HS-27A (cell line): ENCODE measurements at places on chromosomes 3 and 15.
A peak's percentile ranks its signal among the peaks of the same experiment; 100 is the strongest.

DNA sequence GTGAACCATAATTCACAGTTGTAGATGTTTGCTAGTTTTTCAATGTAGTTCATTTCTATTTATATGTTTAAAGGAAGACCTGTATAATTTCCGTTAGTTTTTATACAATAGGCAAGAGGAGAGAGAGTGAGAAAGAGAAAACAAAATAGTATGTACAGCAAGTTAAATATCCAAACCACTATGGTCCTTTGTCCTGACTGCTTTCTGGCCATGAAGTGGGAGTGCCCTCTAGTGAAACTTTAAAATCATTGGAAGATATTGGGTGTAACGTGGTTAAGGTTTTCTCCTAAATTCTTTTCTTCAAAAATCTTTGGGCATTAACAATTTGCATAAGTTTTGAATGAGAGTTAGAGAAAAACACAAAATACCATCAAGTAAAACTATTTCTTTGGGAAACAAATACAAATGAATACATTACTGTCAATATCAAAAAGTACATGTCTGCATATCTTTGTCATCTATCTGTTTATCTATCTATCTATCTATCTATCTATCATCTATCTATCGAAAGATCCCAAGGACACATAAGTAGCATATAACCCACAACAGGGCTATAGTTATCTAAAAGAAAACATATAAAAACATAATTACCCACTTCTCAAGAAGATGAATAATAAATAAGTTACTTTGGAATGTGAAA lies 534.6 kb upstream of the ATP11B start:
- DNase-seq, result no peak

DNA sequence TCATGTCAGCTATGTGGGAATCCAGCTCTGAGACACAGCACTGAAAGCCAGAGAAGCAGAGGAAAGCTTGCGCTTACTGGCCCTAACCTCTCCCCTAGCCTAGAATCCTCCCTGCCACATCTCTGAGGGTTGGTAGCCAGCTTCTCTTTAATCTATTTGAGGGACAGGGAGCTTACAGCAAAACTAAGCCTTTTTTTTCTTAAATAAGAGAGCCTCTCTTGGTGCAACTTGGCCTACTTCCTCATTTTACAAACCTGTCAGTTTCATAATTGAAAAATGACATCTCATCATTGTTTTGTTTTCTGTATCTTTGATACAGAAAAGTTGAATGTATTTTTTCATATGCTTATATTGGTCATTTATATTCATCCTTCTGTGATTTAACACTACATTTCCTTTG lies 193.9 kb downstream of the ZNF621 start:
- DNase-seq, result no peak

DNA sequence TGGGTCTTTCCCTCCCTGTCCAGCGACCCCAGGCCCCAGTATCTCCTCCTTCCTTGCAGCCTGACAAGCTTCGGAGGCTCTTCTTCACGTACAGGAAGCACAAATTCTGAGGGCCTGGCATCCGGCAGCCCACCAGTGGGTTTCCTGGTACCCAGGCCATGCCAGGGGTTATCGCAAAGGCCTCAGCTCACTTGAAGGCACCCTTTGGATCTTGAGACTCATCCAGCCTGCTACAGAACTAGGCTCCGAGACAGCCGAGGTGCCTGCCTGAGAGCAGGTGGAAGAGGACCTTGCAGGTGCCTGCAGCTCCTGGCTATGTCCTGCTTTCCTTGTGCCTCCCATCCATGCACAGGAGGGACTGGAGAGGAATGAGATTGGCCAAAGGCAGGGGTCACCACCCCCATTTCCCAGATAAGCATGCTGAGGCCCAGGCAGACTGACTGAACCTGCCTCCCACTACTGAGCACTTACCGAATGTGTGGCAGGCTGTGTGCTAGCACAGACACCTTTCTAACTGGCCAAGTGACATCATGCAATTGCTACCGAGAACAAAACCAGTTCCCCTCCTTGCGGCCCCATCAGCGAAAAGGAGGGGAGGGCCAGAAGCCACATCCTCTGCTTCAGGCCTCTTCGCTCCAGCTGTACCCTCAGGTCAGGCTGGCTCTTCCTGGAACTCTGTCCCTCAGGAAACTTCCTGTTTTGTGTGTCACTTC lies 11.2 kb downstream of the SH2D7 start:
- DNase-seq, result no peak

GRCh38 chr15:81360491-81360890 lies 13.5 kb downstream of the TMC3 start:
- DNase-seq, result no peak

DNA sequence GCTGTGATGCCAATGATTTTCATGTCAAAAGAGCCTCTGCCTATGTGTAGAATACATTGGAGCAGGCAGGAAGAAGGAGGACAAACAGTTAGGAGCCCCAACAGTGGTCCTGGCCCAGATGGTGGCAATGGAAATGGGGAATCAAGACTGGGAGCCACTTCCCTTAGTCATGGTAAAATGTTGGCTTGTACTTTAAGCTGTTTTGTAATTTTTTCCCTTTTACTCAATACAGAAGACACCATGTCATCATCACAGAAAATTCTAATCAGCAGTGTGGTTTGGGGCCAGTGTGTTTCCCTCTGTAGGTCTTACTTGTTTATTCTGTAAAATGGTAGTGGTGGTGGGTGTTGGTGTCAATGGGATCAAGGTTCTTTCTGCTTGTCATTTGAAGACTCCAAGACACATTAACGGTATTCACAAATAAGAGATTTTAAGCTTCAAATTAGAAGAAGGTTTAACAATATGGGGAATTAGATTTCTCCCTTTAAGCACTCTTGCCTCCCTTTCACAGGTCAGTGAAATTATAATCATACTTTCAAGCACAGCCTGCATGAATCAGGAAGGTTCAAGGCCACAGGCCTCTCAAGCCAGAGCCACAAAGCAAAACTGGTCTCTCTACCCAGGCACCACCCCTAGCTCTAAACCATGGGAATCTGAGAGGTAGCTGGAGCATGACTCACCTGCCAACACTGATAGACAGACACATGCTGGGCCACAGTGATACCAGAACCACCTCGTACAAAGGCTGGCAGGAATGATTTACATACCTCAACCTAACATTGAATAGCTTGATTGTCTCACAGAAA lies 24.9 kb downstream of the SIAH2 start:
- DNase-seq, result no peak

GRCh38 chr3:143849854-143850549 lies 1.7 kb upstream of the SLC9A9 start:
- no peak for DNase-seq

DNA sequence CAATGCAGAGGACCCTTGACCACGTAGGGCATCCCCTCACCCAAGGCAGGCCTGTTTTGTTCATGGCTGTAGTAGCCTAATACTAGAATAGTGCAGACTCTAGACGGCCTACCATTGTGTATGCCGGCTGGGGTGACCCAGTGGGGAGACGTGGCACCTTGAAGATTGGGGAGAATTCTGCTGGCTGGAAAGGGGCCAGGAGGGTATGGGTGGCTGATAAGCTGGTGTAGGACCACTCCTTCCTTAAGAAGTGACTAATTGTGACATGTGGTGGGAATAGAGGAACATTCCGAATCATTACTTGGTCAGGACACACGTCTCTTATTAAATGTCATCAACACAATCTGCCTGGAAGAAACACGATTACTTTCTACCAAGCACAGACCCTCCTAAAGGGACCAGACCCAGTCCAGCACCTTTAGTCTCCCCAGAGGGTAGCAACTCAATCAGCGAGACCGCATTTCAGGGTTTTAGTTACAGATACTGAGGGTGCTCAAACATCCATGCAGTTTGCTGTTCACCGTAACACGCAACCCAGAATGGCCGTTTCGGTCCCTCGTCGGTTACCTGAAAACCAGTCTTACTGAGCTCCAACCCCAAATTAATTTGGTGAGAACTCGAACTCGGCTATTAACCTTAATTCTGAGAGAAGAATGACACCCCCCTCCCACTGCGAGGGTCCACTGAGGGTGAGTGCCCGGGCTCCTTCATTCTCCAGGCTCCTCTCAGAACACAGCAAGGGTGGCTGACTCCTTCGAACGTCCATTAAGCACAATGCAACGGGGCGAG lies 1.6 kb upstream of the KLF13 start:
- DNase-seq, result no peak

- DNase-seq, result no peak
Observed at GRCh38 chr3:172648747-172649146, 62.1 kb downstream of the NCEH1 start.

DNA sequence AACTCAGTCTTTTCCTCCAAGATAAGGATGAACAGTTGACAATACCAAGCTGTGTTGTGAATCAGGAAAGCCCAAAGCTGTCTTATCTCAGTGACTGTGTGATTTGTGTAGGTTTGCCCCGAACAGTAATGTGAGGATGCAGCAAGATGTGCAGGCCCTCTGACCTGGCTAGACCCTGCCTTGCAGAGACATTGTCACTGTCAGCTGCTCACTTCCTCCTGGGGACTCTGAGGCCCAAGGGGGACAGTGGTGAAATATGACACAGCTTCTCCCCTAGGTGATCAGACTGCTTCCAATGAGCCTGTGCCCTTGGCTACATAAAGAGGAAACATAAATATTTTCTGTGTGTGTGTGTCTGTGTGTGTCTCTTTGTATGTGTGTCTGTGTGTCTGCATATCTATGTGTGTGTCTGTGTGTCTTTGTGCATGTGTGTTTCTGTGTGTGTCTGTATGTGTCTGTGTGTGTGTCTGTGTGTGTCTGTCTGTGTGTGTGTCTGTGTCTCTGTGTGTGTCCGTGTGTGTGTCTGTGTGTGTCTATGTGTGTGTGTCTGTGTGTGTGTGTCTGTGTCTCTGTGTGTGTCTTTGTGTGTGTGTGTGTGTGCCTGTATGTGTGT lies 21.7 kb downstream of the LRRK1 start:
- DNase-seq, result no peak

- DNase-seq, result no peak
Observed at GRCh38 chr3:136490646-136491405, 240.7 kb downstream of the PCCB start.

DNA sequence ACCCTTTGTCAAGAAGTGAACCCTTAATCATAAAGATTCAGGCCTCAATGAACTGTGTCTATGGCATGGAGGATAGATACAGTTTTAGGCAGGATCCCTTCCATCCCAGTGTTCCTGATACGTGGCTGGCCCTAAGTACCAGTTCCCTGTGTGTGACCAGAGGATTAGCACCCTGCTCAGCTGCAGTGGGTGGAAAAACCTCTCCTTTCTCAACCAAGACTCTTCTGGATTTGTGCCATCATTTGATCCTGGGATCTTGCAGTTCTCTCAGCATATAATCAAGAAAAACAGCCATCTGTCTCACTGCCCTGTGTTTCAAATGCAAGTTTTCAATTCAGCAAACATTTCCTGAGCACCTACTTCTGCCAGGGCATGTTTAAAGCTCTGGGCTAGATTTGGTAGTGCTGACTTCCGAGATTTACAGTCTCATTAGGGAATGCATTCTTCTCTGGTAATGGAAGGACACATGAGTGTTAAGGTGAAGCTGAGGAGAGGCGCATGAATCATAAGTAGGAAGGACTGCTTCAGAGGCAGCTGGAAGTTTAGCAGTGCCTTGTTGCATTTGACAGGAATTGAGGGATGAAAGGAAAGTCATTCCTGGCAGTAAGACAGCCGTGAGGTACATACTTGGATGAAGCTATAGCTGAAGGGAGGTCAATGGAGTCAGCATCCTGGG lies 388.3 kb downstream of the MFSD1 start:
- DNase-seq, result no peak

GRCh38 chr15:42401544-42402454 lies 42.5 kb downstream of the CAPN3 start:
- no peak for DNase-seq

- no peak for DNase-seq
Observed at GRCh38 chr3:84439476-84439875, 519.3 kb upstream of the CADM2 start.

GRCh38 chr3:8571256-8571655 lies 69.6 kb downstream of the LMCD1 start:
- no peak for DNase-seq

GRCh38 chr3:122295266-122296062 lies 29.6 kb upstream of the CSTA start:
- no peak for DNase-seq

GRCh38 chr15:101250341-101250831 lies 1.5 kb downstream of the CHSY1 start:
- DNase-seq, result peak; percentile 24

DNA sequence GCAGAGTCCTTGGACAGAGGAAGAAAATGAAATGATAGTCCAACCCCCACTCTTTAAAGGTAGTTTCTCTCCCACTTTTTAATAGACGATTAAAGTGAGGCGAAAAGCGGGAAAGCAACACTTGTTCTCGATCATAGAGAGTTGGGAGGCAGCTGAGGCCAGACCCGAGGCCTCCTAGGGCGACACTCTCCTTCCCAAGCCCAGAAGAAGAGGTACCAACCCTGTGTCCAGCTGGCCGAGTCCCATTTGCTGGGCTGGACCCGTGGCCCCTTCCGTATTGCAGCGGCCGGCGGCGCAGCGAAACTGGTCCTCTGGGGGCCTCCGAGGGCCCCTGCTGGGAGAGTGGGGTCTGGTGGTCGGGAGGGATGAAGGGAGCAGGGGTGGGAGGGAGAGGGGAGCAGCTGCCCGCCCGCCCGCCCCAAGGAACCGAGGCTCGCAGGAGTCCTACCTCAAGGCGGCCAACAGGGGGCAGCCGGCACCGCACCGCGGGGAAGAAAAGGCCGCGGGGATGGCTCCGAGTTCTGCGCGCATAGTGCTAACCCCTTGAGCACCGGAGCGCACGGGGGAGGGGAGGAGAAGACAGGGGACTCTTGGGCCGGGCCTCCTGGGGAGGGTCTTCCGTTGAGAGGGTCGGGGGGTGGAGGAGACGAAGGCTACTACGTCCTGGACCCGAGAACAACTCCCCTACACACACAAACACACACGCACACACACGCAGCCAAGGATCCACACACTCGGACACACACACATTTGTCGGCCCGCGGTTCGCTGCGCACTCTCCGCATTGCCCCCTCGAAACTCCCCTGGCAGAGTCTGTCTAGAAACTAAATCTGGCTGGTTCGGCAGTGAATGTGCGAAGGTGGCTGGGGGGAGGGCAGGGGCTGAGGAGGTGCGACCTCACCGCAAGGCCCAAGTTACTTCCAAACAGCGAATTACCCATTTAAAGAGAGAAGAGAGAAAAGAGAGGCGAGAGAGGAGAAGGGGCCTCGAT lies 2.0 kb downstream of the WNT5A start:
- peak; percentile 69 for DNase-seq
